NCI-H1694 treated with DMSO at 0.1 percent for 48 hours (cell line): ENCODE measurements at places on chromosomes 5 and 9.

- no peak for DNase-seq
These were observed 51.3 kb upstream of the PRLR start for GRCh38 chr5:35281613-35282012.

GRCh38 chr9:136377341-136378169 is 4.1 kb upstream of the CARD9 start:
- no peak for DNase-seq

DNA sequence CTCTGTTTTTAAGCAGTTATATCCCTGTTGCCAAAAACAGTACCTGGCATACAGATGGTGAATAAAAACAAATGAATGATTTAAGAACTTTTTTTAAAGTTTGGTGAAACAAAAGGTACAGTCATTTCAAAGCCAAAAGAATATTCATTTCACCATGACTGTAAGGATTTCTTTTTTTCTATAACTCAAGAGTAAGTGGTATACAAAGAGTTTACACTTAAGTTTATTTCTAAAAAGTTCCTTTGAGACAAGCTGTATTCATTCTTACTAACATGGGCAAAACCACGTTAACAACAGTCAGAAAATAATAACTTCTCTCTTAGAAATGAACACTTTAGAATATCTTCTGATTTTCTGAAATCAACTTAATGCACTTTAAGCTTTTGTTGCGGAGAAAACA is 5.3 kb downstream of the TMEM161B start:
- no peak for DNase-seq

GRCh38 chr5:173902743-173903142 is 14.6 kb downstream of the CPEB4 start:
- no peak for DNase-seq

GRCh38 chr9:99822806-99823591 is 1.3 kb downstream of the NR4A3 start:
- DNase-seq: peak; percentile 40

- DNase-seq: no peak
These were observed 66.3 kb downstream of the PSAT1 start for GRCh38 chr9:78363221-78363620.

- no peak for DNase-seq
These were observed 458.7 kb downstream of the CDH9 start for GRCh38 chr5:26579712-26580111.

GRCh38 chr5:58545912-58546311 is 37.0 kb upstream of the RAB3C start:
- DNase-seq: no peak

- peak; percentile 61 for DNase-seq
These were observed 59.7 kb downstream of the CARTPT start for GRCh38 chr5:71778678-71779276.

GRCh38 chr5:65926893-65927292 is 518 bp downstream of the ERBIN start:
- DNase-seq: no peak

GRCh38 chr5:171269717-171270116 is 39.3 kb upstream of the TLX3 start:
- DNase-seq: no peak

- DNase-seq: no peak
These were observed 273.1 kb downstream of the ACTL7B start for GRCh38 chr9:108582726-108583125.

DNA sequence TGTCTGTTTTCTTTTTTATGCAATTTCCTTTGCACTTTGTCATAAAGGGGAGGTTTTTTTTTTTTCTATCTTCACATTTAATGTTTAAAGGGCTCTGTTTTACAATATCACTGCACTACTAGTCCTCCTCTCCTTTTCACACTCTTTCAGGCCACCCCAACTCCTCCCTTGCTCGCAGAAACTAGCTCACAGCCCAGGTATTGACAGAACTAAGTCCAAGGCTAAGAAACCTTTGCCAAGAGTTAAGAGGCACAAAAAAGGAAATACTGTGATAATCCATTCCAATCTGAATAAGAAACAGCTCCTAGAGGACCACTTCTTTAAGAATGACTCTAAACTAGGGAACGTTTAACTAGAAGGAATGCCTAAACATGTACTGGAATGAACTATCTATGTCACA is 1.1 kb upstream of the FGF10 start:
- no peak for DNase-seq

DNA sequence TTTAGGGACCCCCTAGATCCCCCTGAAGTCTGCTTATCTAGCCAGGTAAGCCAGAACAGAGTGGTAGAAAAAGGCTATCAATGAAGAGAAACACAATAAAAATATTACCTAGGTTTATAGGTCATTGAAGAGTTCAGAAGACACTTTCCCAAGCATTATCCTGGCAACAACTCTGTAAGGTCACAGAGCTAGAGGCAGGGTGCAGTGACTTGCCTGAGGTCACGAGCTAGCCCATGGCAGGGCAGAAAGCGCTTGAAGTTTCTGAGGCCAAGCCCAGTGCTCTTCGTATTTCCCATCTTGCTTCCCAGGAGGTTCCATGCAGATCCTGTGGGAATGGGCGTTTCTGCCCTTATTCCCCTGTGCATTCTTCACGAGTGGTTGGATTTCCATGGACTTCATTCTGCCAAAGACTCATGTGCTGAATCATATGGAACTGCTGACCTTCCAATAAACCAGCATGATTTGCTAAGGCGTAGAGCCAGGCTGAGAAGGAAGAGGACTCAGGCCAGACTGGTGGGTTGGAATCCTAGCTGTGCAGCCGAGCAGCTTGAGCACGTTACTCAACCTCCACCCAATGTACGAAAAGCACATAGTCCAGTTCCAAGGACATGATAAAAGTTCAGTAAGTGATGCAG is 22.1 kb downstream of the TRMO start:
- DNase-seq: no peak

GRCh38 chr5:27434335-27434734 is 395.9 kb upstream of the CDH9 start:
- DNase-seq: no peak

- no peak for DNase-seq
These were observed 99.8 kb downstream of the RALGPS1 start for GRCh38 chr9:127014216-127014909.

DNA sequence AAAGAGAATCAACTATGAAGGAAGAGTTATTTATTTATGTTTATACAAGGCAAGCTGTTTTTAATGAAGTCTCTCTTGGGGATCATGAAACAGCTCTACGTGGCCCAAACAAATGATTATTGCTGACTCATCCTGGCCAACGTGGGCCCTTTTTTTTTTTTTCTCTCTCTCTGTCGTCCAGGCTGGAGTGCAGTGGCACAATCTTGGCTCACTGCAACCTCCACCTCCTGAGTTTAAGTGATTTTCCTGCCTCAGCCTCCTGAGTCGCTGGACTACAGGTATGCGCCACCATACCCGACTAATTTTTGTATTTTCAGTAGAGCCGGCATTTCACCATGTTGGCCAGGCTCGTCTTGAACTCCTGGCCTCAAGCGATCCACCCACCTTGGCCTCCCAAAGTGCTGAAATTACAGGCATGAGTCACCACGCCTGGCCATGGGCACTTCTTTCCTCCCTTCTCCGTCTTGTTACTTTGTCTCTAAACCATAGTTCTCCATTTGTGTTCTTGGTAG is 98.3 kb downstream of the BASP1 start:
- no peak for DNase-seq

- DNase-seq: no peak
These were observed 11.6 kb upstream of the TYRP1 start for GRCh38 chr9:12681620-12682019.

GRCh38 chr5:132266836-132267160 is 9.3 kb downstream of the PDLIM4 start:
- DNase-seq: no peak

DNA sequence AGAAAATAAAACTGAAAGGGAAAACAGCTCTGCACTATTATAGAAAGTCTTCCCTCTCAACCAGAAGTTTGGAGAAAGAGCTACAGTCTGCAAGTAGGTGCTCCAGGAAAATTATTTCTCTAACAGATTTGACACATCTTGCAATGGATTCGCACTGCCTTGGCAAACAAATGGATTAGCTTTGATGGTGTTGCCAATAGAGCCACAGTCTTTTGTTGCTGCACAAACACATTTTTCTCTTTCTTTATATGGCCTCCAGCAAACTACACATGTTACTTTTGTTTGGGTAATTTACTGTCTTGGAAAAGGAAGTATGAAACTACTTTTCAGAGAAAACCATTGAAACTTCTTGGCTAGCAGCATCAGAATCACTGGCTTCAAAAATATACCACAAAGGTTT is 523.1 kb downstream of the EFNA5 start:
- no peak for DNase-seq

GRCh38 chr9:23590276-23591000 is 235.6 kb downstream of the ELAVL2 start:
- DNase-seq: no peak

DNA sequence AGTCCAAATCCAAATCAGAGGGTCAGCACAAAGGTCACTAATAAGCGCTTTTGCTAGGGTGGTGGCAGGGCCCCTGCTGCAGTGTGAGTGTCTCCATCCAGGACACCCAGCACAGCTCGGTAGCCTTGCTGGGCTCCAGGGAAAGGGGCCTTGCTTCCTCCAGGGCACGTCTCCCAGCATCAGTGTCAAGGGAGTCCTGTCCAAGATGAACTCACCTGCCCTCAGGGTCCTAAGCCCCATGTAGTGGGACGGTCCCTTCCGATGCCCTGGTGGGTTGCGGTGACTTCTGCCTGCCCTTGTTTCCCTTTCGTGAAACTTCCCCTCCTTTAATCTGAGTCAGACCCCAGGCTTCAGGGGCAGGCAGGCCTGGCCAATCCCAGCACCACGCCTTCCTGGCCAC is 101.7 kb downstream of the ZNF354C start:
- no peak for DNase-seq

DNA sequence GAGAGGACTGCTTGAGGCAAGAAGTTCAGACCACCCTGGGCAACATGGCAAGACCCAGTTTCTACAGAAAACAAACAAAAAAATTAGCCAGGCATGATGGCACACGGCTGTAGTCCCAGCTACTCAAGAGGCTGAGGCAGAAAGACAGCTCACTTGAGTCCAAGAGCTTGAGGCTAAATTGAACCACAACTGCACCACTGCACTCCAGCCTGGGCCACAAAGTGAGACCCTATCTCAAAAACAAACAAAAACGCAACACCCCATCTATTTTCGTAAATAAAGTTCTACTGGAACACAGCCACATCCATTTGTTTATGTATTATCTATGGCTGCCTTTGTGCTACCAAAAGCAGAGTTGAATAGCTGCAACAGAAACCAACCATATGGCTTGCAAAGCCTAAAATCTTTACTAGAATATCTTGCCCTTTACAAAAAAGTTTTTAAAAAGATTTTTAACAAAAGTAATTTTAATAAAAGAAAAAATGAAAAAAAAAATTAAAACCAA is 67.5 kb downstream of the SETX start:
- no peak for DNase-seq

DNA sequence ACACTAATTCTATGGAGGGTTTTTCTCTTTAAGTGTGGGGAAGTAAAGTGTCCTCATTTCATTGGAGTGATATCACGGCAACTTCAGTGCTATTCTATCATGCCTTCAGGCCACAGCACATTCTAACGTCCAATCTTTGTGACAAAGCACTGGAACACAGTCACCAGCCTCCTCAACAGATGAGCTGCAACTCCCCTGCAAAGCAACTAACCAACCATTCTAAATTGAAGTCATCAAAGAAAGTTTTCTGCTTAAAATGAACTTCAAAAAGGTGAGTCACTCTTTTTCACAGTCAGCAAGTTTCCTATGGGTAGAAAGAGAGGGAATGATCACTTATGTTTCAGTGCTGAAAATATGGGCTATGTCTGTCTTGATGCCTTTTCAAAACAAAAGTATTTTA is 190.8 kb downstream of the ELAVL2 start:
- no peak for DNase-seq

DNA sequence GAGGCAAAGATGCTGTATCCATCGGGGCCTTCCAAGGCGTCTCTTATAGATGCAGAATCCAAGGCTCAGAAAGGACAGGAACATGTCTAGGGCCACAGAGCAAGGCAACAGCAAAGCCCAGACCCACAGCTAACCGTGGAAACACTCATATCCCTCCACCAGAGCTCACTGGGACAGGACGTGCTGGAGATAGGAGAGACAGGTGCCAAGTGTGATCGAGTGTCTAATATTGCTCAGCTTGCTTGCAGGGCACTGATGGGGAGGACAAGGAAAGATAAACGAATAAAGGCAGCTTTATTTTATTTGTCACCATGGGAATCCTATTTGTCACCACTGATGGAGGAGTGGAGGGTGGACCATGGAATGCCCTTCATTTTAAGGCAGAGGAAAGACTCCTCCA is 44.0 kb upstream of the AKNA start:
- no peak for DNase-seq

GRCh38 chr5:68369023-68369359 is 153.4 kb downstream of the PIK3R1 start:
- DNase-seq: no peak

DNA sequence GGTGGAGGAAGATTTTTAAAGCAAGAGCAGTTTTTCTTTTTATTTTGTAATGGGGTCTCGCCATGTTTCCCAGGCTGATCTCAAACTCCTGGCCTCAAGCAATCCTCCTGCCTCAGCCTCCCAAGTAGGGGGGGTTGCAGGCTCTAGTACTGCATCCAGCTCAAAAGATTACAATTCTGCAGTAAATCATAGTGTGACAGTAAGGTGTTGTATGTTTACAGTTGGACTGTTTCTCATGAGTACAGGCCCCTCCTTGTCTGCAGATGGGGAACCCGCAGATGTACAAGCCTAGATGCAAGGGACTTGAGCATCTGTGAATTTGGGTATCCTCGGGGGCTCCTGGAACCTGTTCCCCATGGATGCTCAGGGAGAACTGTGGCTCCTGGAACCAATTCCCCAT is 3.3 kb downstream of the CCT5 start:
- no peak for DNase-seq

- no peak for DNase-seq
These were observed 70.3 kb downstream of the PGM5 start for GRCh38 chr9:68426755-68427154.

DNA sequence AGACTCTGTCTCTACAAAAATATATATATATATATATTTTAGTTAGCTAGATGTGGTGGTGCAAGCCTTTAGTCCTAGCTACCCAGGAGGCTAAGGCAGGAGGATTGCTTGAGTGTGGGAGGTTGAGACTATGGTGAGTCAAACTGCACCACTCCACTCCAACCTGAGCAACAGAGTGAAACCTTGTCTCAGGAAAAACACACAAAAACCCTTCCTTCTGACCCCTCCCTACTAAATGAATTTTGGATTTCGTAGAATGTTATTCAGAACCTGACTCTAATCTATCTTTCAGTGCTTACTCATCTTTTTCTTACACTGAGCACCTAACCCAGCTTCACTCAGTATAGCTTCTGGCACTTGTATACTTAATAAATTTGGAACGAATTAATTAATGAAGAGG is 35.2 kb upstream of the IL7R start:
- DNase-seq: no peak

- DNase-seq: no peak
These were observed 28.4 kb upstream of the GADD45G start for GRCh38 chr9:89576404-89576839.
